ENCODE measurements at places on chromosomes 3 and 15.

DNA sequence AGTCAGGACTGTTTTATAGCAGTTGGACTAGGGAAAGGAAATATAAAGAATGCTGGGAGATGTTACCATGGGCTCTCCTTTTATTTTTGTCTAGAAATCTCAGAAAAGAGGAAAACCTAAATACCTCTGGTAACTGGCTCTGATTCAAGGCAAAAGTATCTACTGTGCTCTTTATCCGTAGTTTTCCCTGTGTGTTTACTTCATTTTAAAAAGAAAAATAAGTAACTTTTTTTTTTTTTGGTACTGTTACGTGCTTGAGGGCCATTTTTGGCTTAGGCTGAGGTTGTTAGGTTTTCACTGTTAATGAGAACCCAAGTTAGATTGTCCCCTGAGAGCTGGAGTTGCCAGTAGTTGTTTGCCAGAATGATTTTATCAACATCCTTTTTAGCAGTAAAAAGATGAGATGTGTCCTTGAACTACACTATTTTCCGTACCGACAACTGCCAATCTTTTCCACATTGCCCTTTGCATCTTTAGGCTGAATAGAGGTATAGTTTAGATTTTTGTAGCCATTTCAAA is 35.8 kb downstream of the IQGAP1 start:
- no peak for DNase-seq

- peak; percentile 93 for DNase-seq
Observed at GRCh38 chr3:45841757-45842491, at the start of gene LZTFL1. LZTFL1 (minus strand) TSS chr3:45842119; CDS start chr3:45841991, 128 bp downstream.

DNA sequence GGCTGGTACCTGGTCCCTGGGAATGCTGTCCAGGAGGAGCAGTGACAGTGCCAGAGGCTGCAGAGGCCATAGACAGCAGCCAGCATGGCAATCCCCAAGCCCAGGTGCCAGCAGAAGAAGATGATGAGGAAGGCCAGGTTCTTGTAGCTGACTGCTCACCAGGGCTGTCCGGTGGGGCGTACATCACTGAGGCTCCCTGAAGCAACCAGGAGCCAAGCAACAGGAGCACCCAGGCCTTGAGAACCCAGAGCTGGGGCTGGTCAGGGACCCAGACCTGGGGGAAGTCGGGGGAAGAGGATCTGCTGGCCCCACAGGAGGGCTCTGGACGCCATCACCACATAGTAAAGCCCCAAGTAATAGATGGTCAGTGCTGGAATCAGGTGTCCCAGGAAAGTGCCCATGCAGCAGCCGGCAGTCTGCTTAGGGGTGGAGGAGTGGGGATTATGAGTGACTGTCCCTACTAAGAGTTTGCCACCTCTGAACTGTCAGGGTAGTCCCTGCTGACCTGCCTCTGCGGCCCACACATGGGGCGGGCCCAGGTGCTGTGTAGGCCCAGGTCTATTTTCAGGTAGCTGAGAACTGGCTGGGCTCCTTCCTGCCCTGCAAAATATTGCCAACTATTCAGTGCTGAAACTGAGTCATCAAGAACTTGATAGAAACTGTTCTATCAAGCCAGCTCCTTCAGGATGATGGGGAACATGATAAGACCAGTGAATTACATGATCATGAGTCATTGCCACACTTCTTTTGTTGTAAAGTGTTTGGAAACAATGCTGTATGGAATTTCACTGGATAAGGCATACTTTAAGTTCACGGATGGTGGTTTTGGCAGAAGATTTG is 68.7 kb downstream of the CHRD start:
- DNase-seq, result no peak

DNA sequence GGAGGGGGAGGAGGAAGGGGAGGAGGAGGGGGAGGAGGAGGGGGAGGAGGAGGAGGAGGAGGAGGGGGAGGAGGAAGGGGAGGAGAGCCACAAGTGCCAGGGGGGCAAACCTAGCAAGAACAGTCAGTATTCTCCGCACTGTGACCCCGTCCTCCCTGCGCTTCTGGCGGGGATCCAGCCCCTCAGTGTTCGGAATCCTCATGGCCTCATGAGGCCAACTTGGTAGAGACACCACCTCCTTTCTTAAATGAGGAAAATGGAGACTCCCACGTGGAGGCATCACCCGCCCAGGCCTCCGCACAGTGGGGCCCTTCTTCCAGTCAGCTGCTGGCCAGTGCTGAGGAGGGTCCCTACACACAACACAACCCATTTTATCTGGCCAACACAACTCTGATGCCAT is 163.4 kb downstream of the XXYLT1 start:
- no peak for DNase-seq

- DNase-seq, result no peak
Observed at GRCh38 chr3:16050641-16051467, 123.6 kb upstream of the GALNT15 start.

- DNase-seq, result no peak
Observed at GRCh38 chr15:59329570-59330350, 42.9 kb downstream of the MYO1E start.

- DNase-seq, result no peak
Observed at GRCh38 chr15:88580532-88580931, 34.1 kb upstream of the DET1 start.

GRCh38 chr3:54936561-54936960 is 8.7 kb upstream of the LRTM1 start:
- no peak for DNase-seq

GRCh38 chr15:42457445-42458442 is 33.2 kb downstream of the ZNF106 start:
- no peak for DNase-seq

DNA sequence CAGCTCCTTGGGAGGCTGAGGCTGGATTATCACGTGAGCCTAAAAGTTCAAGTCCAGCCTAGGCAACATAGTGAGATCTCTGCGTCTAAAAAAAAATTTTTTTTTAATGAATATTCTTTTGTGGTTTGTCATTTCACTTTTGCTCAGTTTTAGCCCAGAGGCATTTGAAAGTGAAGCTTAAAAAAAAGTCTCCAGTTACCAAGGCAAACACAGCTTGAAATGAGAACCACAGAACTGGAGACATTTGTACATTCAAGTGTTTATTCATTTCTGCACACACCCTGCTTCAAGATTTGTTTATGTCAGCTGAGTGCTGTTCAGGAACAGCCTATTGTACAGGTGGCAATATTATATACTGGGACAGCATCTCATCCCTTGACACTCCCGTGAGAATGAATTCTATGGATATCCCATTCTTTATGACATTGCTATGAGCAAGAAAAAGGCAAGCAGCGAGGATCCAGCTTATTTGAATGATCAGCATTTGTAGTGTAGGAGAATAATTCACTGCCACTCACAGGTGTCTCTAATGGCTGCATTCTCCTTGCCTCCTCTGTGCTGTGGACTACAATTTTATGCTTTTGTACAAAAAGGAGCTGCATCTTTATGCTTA is 444.8 kb upstream of the GRM7 start:
- no peak for DNase-seq

DNA sequence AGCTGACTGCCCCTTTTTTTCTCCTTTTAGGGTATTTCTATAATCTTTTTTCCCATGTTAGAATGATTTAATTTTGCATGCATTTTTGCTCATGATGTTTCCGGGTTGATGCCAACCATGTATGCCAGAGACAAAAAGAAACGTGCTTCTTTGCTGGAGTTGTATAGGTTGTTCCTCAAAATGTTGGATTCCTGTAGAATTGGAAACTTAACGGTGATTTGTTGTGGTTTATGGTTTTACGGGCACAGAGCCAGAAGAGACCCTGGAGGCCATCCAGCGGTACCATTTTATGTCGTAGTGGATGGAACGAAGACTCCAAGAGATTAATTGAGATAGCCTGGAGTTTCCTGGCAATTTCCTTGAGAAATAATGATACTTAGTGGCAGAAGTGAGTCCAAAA is 481.5 kb upstream of the RGMA start:
- DNase-seq, result no peak

DNA sequence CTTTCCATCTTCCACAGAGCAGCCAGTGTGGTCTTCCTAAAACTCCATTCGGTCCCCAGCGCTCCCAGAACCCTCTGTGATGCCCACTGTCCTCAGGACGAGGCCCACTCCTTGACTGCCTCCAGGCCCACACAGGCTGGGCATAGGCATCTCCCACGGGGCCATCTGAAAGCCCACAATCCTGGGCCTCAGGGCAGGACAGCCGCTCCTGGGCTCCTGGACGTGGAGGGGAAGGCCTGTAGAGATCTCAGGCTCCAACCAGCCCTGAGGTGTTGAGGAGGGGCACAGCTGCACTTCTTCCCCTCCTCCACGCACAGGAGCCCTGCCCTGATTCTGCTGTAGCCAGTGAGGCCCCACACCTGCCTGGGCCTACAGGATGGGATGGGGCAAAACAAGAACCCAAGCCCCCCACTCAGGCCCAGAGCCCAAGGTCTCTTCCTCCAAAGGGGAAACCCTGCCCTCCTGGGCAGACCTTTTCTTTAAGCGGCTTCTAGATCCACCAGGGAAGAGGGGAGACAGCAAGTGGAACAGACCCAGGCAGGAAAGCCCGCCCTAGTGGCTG is 25.9 kb downstream of the SHISA5 start:
- DNase-seq, result no peak

DNA sequence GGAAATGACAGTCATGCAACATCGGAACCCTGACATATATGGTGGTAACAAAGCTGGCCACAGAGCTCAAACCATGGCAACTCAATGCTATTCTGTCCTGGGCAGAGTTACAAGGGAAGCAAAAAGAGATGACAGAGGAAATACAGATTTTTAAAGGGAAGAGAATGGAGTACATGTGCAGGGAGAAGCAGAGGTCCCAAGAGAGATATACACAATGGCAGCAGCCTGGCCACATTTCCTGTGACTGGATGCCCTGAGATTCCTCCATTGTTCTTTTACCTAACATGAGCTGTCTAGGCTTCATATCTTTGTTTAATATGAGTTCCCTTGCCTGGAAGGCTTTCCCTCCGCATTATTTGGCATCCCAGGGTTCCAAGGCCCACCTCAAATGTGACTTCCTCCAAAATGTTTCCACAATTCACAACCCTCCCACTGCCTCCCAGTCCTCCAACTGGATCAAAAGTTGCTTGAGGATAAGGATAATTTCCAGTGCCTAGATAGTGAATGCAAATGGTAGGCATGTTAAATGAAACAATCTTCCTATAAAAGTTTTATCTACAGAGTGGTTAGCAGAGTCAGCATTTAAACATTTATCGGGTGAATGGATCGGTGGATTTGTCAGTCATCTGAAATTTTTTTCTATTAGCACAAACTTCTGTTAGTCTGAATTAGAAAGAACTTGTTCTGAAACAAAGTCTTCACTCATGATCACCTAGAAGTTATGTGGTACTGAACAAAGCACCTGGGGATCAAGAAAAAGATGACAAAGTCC is 86.2 kb downstream of the DHX30 start:
- DNase-seq, result no peak

GRCh38 chr15:100889385-100890050 is 9.9 kb downstream of the ALDH1A3 start:
- DNase-seq, result no peak

- no peak for DNase-seq
Observed at GRCh38 chr15:77063249-77063648, 7.7 kb downstream of the TSPAN3 start.

DNA sequence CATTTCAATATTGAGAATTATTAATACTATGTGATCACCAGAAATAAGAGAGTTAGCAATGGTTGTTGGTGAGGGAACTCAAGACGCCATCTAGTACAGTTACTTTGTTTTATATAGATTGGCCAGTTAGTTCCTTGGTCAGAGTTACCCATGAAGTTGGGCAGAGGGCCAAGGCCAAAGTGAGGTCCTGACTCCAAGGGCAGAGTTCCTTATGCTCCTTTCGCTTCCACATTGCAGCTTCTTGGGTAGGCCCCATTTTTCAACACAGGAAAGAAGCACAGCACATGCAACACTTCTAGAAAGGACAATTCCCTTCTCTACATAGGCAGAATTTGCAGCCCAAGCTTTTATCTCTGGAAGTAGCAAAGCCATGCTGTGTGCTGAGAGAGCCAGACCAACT is 178.6 kb downstream of the KCNAB1 start:
- DNase-seq, result no peak

- no peak for DNase-seq
Observed at GRCh38 chr3:194285850-194286197, 65.3 kb downstream of the CPN2 start.

- no peak for DNase-seq
Observed at GRCh38 chr3:15527031-15527459, 5.5 kb upstream of the COLQ start.

GRCh38 chr3:190552969-190553759 is 39.3 kb downstream of the IL1RAP start:
- DNase-seq, result no peak

DNA sequence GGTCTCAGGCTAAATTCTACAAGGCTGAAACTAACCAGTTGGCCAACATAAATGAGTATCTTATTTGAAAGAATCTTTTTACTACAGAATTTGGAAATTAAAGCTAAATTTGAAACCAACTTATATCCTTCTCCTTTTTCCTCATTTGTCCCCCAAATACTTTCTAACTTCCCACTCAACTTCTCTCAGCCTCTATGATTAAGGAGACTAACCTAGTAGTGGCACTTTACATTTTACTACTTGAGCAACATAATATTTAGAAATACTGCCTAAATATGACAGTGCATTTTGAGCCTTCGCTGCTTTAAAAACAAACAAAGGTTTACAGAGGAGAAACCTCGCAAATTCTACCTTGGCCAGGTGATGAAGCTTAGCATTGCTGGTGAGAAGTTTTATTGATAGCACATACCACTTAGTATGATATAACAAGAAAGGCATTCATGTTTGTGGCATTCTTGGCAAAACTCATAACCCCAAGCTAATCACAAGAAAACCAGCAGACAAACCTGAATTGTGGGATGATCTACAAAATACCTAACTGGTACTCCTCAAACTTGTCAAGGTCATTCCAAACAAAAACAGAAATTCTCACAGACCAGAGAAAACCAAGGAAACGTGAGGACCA is 432.1 kb upstream of the CFAP20DC start:
- no peak for DNase-seq

GRCh38 chr3:31364188-31364587 is 168.5 kb upstream of the STT3B start:
- no peak for DNase-seq

DNA sequence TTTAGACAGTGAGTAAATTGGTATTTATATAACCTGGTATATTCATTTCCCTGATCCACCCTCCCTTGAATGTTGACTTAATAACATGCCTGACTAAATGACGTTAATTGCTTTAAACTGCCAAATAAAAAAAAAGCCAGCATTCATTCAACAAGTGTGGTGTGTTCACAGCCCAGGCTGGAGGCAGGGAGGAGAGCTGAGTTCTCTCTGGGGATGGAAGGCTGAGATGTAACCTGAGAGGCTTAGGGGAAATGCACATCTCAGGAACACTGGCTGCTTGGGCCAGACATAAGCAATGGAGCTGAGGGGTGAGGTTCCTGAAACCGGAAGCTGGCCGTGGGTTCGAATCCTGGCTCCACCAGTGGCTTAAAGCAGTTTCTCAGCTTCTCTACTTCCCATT is 17.3 kb downstream of the CACNA2D3 start:
- DNase-seq, result no peak

GRCh38 chr3:165185707-165186327 is 10.4 kb downstream of the SLITRK3 start:
- DNase-seq, result peak; percentile 18
